ENCODE measurements at places on chromosomes 4 and X.
A peak's percentile ranks its signal among the peaks of the same experiment; 100 is the strongest.

DNA sequence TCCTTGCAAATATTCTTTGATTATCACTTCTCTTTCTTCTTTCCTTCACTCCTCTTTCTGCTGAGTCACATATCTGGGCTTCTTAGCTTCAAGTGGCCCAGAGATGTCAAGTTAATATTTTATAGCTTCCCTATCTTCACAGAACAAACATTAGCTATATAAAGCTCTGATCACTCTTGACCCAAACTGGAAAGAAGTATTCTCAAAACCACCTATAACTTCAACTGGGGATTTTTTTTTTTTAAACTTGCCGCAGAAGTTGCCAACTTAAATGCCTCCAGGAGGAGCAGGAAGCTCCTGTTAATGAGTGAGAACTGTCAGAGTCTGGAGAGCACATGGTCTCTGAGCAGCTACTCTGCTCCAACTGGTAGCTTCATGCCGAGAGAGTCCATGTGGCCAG, 233.3 kb upstream of the EDNRA start:
- DNase-seq = no peak

- no peak for DNase-seq
Measured at GRCh38 chr4:124804041-124804440, 91.5 kb upstream of the ANKRD50 start.

GRCh38 chr4:36841583-36842326, 402.8 kb upstream of the NWD2 start:
- no peak for DNase-seq

GRCh38 chrX:40853004-40853815, 117.9 kb upstream of the MED14 start:
- no peak for DNase-seq

GRCh38 chr4:154005171-154005520, 216.3 kb upstream of the SFRP2 start:
- no peak for DNase-seq

DNA sequence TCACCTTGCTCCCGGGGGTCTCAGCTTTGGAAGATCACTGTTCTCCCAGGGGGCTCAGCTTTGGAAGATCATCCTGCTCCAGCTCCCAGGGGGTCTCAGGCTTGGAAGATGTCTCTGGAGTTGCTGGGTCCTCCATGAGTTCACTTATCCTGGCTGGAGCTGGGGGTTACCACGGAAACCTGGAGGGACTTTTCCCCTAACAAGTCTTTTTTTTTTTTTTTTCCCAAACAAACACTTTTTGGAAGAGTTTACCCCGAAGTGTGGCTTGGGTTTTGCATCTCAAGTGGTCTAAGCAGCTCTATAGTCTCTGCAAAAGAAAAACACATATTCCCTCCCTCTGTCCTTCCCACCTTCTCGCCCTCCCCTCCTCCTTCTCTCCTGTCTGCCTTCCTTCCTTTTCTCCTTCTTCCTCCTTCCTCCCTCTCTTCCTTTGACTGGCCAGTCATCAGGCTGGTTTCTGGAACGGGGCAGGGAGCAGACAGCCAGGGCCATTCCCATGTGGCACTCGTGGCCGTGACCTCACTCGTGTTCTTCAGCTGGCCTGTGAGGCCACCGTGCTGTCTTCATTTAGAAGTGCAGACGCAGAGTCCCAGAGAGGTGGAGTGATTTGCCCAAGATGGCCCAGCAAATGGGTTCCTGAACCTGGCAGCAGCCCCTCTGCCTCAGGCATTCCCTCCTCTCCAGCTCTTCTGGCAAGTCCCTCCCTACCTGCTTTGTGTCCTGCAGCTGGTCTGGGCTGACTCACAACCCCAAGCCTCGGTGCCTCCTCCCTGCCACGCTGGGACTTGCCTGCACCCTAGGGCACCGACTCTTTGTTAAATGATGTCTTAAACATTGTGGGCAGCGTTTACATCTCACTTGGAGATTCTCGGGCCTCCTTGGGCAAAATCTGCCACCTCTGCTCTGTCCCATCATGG, 25.9 kb upstream of the HMX1 start:
- DNase-seq = no peak

GRCh38 chrX:65644621-65645289, 22.7 kb upstream of the MSN start:
- DNase-seq = no peak

- DNase-seq = no peak
Measured at GRCh38 chrX:133726211-133726630, 259.2 kb downstream of the GPC3 start.

GRCh38 chrX:15418707-15419181, 34.5 kb upstream of the VEGFD start:
- DNase-seq = no peak

DNA sequence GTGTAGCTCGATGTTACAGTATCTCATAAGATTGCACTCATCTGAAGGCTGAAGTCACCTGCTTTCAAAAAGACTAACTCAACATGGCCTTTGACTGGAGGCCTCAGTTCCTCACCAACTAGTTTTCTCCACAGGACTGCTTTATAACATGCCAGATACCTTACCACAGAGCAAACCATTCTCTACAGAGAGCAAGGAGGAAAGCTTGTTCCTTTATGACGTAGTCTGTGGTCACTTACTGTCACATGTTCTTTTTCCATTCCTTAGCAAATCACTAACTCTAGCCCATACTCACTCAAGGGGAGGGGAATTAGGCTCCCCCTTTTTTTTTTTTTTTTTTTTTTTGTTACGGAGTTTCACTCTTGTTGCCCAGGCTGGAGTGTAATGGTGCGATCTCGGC, 3.2 kb downstream of the THAP9 start:
- DNase-seq = peak; percentile 19

- DNase-seq = no peak
Measured at GRCh38 chrX:68121371-68121770, 311.9 kb downstream of the OPHN1 start.

DNA sequence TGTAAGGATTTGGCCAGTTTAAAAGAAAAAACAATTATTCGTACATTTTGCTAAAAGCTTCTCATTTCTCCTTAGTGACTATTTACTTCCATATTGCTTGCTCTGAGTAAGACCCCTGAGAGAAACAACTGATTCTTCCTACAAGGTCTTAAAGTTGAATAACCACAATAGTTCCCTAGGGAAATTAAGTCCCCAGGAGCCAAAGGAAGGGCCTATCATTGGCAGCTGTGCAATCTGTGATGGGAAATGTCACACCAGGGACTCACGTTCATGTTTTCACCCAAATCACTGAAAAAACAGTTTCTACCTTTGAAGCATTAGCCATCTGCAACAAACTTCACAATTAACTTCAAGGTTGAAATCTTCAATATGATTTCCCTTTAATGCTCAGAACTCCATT, 66.7 kb downstream of the JADE1 start:
- peak; percentile 28 for DNase-seq

DNA sequence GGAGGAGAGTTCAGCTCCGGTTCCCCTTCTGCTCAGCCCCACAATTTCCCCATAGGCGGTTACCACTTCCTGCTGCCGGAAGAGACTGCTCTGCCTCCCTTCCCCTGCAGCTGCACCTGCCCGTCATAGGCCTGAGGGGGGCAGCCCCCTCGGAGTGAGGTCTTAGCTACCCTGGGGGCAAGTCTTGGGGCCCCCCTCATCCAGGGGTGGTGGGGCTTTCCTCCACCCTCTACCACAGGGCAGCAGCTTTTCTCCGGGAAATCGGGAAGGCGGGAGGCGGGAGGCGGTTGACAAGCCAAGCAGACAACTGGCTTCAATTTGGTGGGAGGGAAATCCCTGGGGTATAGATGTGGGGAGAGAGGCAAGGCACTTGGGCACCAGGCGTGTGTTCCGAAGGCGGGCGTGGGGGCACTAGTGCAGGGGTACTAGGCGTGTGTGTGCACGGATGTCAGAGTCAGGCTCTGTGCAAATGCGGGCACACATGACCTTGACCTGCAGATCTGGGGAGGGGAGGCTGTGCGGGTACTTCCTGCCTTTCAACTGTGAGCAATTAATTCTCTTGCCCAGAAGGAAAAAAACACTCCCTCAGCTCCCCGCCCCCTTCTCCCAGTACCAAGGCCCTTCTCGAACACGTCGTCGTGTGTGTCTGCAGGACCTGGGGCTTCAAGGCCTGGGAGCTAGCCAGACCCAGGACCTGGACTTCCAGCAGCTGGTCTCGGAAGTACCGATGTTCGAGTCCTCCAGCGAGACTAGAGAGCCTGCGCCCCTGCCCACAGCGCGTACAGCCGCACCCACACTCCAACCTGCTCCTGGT, 1.0 kb upstream of the ARHGAP4 start:
- DNase-seq = peak; percentile 92

GRCh38 chr4:3470244-3471097, 7.4 kb downstream of the DOK7 start:
- DNase-seq = no peak

DNA sequence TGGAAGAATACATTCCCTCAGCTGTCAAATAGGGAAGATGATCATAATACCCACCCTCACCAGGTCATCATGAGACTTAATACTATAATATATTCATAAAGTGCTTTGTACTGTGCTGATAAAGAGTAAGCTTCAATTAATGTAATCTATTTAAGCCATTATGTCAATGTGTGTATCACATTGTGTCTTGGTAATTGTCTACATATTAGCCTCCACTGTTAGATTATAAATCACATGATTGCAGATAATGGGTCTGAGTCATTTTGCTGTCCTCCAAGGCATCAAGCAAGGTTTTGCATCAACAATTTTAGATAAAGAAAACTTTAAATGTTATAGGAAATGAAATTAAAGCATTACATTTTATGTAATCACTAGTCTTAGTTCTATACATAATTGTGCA, 45.2 kb upstream of the CEP135 start:
- DNase-seq = no peak

DNA sequence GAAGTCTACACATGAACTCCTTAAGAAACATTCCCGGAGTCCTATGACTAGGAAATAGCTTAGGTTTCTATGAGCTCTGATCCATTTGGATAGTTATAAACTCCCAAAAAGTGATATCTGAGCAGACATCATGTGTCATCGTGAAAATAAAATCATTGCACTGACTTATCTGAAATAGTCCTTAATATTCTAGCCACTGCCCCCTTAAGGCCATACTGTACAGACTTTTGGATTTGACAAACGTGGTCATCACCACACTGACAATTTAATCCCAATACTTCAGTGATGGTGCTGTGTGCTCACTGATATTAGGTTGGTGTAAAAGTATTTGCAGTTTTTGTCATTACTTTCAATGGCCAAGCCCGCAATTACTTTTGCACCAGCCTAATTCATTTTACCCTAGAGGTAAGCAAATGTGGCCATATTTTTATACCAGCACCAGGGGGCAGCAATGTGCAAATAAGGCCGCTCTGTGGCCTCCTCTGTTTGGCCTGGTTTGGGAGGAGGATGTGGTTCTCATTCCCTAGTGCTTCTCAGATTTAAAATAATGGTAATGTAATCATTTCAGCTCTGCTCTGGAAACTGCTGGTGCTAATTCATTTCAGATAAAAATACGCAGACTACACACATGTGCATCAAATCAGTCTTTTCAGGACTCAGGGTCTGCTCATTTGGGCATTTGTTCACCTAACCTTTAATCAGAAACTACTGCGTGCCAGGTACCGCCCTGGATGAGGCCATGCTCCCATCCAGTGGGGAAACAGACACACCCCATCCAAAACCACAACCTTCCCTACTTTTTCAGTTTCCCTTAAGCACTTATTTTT, 196.4 kb upstream of the C1QTNF7 start:
- peak; percentile 82 for DNase-seq

DNA sequence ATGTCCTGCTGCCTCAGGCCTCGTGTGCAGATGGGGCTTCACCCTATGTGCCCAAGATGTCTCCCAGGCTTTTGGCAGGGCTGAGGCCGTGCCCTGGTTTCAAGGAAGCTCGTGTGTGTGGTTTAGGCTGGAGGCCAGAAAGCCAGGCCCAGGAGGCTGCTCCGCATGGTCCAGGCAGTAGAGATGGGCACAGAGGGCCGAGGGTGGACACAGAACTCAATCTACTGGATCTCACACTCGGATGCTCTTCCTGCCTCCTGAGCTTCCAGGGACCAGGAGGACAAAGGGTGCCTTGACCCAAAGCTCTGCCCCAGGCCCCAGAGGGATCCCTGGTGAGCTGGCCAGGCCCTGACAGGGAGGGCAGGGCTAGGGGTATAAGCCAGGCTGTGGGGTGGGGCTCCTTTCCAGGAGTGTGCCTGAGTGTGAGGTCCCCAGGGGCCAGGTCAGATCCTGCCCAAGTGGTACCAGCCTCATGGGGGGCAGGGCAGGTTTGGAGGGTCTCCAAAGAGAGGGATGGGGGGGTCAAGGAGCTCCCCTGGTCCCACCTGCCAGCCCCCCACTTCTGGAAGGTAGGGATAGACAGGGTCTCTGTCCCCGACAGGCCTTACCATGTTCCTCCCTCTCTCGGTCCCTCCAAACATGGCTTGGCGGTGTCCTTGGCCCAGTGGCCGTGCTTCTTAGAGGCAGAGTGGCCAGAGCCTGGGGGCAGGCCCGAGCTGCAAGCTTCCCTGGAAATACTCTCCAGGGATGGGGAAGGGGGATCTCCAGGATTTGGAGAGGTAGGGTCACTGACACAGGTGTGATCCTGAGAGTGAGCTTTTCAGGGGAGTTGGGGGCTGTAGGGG, 23.8 kb downstream of the HTRA3 start:
- DNase-seq = no peak

DNA sequence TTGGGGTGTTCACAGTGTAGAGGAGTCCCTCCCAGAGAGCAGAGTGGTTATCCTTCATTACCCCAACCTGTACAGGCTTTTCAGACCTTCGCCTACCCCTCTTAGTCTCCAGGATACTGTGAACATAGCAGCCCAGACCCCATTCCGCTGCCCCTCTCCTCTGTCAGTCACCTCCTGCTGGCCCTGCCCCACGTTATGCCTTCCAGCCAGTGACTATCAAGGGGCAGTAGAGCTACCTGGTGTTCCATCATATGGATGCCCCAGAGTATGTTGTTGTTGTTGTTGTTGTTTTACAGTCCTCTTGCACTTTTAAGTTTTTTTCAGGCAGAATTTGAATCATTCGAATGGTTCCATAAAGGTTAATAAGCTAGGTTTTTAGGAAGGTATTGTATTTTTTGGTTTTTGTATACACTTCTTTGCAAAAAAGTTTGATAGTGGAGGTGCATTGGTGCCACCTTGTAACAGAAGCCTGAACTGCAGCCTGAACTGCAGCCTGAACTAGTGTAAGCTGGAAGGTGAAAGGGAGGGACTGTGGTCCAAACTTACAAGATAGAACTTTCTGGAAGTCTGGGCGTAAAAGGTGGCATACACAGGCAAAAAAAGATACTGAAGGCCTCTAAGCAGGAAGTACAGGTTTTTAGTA, 101.4 kb upstream of the RAB40AL start:
- peak; percentile 37 for DNase-seq

Measured in NAMALWA (cell line).